ENCODE measurements at places on chromosomes 1 and 21. TPM values are rescaled to one million over a fixed set of nuclear protein-coding genes. Genes with fewer than 3 reads are reported as not detected.

Gene CLCA4
- total RNA-seq = not detected

Gene PTPN7
- total RNA-seq = 0.08 TPM

Gene ANGPTL3
- not detected for total RNA-seq

GRCh38 chr1:11680270-11681070, 478 bp downstream of the MAD2L2 start:
- no peak for DNase-seq

- DNase-seq = no peak
Observed at GRCh38 chr1:241443561-241443960, 76.0 kb downstream of the FH start.

GRCh38 chr1:55071477-55071876, 32.1 kb downstream of the PCSK9 start:
- peak; percentile 75 for DNase-seq

GRCh38 chr1:109677459-109677858, 9.6 kb downstream of the GSTM2 start:
- DNase-seq = peak; percentile 0

DNA sequence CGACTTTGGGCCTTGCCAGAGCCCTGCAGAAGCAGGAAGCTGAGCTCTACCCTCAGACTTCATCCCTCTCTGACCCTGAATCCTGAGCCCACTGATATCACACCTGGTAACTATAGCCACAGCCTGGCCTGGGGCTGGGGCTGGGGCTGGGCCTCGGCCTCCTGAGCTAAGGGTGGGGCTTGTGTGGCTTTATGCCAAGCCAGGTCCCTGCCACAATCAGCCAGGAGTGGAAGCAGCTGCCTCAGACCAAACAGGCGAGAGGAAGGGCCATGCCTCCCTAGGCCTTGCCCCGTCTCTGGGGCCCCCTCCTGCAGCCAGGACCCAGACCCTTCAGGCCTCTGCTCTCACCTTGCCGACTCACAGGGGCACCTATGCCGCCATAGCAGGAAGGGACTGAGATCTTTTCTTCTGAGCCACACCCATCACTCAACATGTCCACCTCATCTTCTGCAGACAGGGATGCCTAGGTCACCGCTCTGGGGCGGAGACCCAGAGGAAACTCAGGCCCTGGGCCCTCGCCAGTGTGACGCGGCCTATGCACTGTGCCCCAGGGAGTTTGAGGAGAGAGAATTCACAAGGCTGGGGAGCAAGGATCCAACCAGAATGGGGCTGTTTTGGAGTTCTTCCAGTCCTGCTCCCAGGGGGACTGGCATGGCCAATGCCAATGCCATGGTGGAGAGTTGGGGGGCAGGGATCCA, 5.7 kb downstream of the UBXN11 start:
- DNase-seq = no peak

- peak; percentile 40 for DNase-seq
Observed at GRCh38 chr21:15444118-15444960, 285.4 kb upstream of the USP25 start.

DNA sequence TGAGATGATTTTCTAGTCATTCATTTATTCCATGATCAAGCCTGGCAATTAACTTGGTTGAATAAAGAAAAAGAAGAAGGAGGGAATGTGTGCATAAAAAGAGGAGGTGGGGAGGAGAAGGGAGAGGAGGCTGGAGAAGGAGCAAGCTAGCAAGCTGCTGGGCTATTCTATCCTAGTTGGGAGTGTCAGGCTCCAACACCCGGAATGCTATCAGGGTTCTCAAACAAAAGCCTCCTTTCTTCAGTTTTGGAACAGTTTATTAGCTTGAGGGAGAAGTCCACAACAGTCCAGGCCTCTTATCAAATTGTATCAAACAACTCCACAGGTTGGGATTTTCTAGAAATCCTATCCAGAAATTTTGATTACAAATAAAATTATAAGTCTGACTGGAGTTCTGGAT, 80.0 kb downstream of the BCAR3 start:
- no peak for DNase-seq
